ENCODE measurements at places on chromosomes 2 and 18. TPM values are rescaled to one million over a fixed set of nuclear protein-coding genes. Genes with fewer than 3 reads are reported as not detected.

GRCh38 chr2:198916548-198917080 is 541.1 kb downstream of the SATB2 start:
- H3K27ac ChIP-seq, result no peak overlapping the region
- no peak for DNase-seq
- H3K27me3 ChIP-seq, result no peaks in the 10 kb centered on the region

DNA sequence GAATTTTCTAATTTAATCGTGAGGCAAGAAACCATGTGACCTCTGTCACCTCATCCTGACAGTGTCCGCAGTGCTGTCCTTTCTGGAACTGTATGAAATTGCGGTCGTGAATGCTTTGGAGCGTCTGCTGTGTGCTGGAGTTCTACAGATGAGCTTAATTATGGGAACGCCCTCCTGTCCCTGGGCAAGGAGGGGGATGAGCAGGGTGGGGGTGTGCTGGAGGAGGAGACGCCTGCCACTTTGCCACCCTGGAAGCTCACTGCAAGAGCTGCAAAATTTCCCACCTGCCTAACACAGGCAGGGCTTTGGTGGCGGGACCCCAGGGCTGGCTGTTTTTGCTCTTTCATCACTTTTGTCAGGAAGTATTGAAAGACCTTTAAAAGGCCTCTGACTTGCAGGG is 6.5 kb downstream of the LPIN1 start:
- no peak for DNase-seq
- H3K4me3 ChIP-seq, result no peak overlapping the region
- peaks cover 1% of the 10 kb centered on the region for H3K36me3 ChIP-seq
- no peaks in the 10 kb centered on the region for H3K27me3 ChIP-seq

DNA sequence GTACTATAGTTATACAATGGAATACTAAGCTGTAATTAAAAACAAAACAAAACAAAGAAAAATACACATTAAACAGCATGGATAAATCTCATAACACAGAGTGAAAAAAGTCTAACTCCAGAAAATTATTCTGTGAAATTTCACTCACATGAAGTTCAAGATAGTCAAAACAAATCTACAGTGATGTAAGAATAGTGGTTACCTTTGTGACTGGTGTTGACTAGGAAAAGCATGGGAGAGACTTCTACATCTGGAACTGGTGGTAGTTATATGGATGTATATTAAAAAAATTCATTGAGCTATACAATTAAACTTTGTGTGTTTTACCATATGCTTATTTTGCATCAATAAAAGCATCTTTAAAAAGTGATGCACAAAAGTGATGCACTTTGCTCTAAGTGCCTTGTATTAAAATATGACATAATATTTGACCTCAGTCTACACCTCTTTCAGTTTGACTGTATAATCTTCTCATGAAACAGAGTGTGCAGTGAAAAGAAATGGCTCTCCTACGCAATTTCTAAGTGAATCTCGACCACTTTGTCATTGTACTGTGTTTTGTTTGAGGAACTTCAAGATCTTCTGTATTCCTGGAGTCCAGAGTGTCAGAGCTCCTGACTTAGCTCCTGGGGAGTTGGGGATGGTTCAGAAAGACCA is 28.0 kb downstream of the STAT4 start:
- DNase-seq, result no peak
- no peaks in the 10 kb centered on the region for H3K4me1 ChIP-seq
- no peak overlapping the region for H3K27ac ChIP-seq
- no peaks in the 10 kb centered on the region for H3K36me3 ChIP-seq
- no peaks in the 10 kb centered on the region for H3K27me3 ChIP-seq

The PRKAG3 gene
- total RNA-seq, result 0.26 TPM

GRCh38 chr2:64653109-64654062 is at the start of gene SERTAD2:
Gene SERTAD2, minus strand, starts transcription at chr2:64653913. Its CDS starts 17,042 bp downstream, at chr2:64636871.
- peak; percentile 86 for DNase-seq
- H3K4me1 ChIP-seq, result peaks cover 16% of the 10 kb centered on the region
- H3K27ac ChIP-seq, result peak within 1 kb of the TSS; percentile 90
- H3K27me3 ChIP-seq, result no peaks in the 10 kb centered on the region

The TTR gene
- total RNA-seq, result not detected

The RAB6C gene
- not detected for total RNA-seq

The REG3A gene
- not detected for total RNA-seq

The RTKN gene
- total RNA-seq, result 11.8 TPM

The SCYGR2 gene
- not detected for total RNA-seq

GRCh38 chr2:115634578-115634977 is 1192.1 kb downstream of the DPP10 start:
- H3K36me3 ChIP-seq, result no peaks in the 10 kb centered on the region
- DNase-seq, result no peak
- no peaks in the 10 kb centered on the region for H3K4me1 ChIP-seq
- H3K27ac ChIP-seq, result no peak overlapping the region
- H3K27me3 ChIP-seq, result no peaks in the 10 kb centered on the region
- no peak overlapping the region for H3K4me3 ChIP-seq

- DNase-seq, result no peak
- no peaks in the 10 kb centered on the region for H3K36me3 ChIP-seq
- H3K27ac ChIP-seq, result no peak overlapping the region
- no peaks in the 10 kb centered on the region for H3K4me1 ChIP-seq
- H3K27me3 ChIP-seq, result no peaks in the 10 kb centered on the region
- H3K4me3 ChIP-seq, result no peak overlapping the region
These were observed 895.8 kb downstream of the TSN start for GRCh38 chr2:122651236-122651635.

DNA sequence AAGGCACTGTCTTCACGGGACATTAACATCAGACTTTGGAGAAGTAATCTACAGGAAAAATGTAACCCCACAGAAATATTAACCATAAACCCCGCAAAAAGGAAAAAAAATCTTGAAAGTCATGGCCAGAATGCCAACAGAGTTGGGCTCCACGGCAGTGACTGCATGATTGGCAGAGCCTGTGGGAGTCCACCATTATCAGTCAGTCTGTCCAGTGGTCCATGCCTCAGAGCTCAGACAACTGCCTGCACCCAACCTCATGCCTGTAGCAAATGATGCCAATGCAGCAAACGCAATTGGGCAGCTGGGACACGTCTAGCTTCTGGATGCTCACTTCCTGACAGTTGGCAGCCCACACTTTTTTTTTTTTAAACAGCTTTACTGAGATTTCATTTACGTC is 5.1 kb upstream of the PPIG start:
- H3K4me3 ChIP-seq, result no peak overlapping the region
- no peak for DNase-seq
- H3K4me1 ChIP-seq, result no peaks in the 10 kb centered on the region
- no peaks in the 10 kb centered on the region for H3K27me3 ChIP-seq

- no peaks in the 10 kb centered on the region for H3K4me1 ChIP-seq
- H3K4me3 ChIP-seq, result no peak overlapping the region
- no peak for DNase-seq
- H3K36me3 ChIP-seq, result no peaks in the 10 kb centered on the region
- H3K27me3 ChIP-seq, result no peaks in the 10 kb centered on the region
These were observed 11.1 kb downstream of the ACVR2A start for GRCh38 chr2:147855977-147856376.

DNA sequence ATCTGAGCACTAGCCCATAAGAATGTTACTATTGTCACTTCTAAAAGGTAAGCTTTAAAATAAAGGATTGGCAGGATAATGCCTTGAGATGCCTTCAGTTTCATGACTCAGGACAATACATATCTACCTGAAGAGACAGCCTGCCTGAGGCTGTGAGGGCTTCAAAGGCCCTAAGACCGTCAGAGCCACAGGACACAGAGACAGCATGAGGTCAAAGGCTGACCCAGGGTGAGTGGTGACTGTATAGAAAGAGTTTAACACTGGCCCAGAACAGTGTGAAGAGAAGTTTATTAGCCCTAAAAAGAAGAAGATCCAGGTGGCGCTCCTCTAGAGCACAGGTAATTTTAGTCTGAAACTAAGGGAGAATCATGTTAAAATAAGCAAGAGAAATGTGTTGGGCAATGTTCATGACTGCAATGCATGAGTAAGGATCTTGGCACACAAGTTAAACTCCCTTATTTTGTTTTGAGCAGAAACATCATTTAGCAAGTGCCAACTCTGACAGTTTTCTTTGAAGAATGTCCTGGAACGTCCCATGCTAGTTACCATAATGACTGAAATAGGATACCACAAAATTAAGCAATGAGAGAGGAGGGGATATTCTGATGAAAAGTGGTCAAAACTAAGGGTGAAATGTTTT is 78.1 kb upstream of the FAM110C start:
- H3K27ac ChIP-seq, result no peak overlapping the region
- DNase-seq, result no peak
- no peaks in the 10 kb centered on the region for H3K36me3 ChIP-seq

GRCh38 chr18:54147439-54147838 is 77.0 kb downstream of the MBD2 start:
- no peak overlapping the region for H3K4me3 ChIP-seq
- no peak for DNase-seq
- no peaks in the 10 kb centered on the region for H3K36me3 ChIP-seq
- peaks cover 5% of the 10 kb centered on the region for H3K4me1 ChIP-seq

Measured in fibroblast of lung (primary cell).